ENCODE measurements at places on chromosomes 6 and 20.
A peak's percentile ranks its signal among the peaks of the same experiment; 100 is the strongest.

DNA sequence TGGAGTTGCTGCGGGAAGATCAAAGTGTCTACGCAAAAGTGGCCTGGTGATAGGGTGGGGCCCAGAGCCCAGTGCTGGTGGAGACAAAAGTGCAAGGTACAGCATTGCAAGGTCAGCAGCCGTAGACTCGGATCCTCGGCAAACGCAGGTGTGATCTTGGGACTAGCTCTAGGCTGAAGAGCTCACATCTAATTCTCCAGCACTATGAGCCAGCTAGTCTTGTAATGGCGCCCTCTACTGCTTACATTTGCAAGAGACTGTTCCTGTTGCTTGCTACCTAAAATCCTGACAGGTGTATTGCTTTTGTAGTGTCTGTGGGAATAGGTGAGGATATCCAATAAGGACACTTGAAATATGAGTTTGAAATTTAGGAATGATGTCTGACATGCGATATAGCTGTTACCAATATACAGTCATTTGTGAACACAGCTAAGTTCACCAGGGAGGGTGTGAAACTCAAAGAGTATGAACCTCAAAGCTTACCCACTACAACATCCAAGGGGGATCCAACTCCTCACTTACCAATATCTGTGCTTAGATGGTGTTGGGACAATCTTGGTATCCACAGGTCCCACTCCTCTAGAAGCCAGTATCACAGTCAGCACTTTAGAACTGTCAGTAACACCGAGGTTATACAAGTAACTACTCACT, 58.4 kb downstream of the PDE7B start:
- peak; percentile 40 for DNase-seq

DNA sequence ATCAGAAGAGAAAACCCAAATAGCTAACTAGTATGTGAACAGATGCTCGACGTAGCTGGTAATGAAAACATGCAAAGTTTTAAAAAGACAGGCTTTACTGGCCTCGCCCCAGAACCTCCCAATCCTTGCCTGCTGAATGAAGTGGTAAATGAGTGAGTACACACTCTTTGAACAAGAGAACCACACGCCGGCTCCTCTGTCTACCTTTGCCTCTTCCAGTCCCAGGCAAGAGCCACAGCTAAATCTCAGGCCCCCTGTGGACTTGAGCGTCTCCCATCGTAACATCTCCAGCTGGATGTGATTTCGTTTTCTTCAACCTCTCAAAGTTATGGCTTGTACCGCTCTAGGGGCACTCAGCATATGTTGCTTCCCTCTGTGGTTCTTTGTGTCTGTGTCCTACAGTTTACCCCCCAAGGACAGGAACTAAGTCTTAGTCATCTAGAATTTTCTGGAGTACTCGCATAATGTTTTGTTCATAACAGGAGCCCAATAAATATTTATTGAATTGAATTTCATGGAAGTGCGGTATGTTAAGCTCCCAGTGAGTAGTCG, 153.2 kb upstream of the TAB2 start:
- DNase-seq: no peak

DNA sequence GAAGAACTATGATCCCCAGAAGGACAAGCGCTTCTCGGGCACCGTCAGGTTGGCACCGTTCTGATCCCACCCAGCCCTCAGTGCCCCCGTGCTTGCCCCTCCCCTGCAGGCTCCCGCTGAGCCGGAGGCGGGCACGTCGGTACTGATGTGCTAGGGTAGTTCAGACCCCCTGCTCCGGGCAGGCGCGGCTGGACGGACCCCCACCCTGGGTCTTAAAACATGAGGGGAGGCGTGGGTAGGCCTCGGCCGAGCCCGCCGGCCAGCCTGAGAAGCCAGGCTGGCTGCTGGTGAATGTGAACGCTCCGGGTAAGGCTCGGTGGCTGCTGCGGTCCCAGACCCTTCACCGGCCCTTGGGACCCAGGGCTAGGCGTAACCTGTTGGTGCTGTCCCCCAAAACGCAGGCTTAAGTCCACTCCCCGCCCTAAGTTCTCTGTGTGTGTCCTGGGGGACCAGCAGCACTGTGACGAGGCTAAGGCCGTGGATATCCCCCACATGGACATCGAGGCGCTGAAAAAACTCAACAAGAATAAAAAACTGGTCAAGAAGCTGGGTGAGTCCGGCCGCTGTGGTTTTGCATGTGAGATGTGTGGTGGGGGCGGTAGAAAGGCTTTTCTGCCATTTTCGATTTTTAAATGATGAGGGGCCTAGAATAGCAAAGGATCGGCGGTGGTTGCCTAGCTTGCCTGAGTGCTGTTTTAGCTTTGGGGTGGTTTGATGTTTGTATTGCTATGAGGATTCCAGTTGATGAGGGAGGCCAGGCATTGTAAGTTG, 964 bp downstream of the RPL10A start:
- no peak for DNase-seq

GRCh38 chr6:16871047-16871446, 109.8 kb upstream of the ATXN1 start:
- DNase-seq: no peak

DNA sequence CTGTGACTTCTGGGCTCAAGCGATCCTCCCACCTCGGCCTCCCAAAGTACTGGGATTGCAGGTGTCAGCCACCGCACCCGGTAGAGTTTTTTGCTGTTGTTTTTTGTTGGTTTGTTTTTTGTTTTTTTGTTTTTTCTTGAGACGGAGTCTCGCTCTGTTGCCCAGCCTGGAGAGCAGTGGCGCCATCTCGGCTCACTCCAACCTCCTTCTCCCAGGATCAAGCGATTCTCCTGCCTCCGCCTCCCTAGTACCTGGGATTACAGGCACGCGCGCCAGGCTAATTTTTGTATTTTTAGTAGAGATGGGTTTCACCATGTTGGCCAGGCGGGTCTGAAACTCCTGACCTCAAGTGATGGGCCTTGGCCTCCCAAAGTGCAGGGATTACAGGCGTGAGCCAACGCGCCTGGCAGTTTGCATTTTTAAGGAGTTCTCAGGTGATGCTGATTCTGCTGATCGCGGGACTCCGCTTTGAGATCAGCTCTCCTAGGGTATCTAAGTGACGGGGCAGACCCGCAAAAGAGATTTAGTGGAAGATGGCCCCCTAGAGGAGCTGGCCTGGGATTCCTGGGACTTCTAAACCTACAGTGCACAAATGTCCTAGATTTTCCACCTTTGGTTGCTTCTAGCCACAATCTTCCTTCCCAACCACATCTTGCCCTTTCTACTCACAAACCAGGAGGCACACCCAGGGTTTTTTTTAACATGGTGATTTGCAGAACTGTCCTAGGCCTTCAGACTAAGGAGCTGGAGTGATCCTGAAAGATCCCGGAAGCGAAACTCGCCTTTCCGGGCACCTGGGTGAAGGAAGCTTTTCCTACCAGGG, 45.2 kb downstream of the DPPA5 start:
- DNase-seq: no peak

DNA sequence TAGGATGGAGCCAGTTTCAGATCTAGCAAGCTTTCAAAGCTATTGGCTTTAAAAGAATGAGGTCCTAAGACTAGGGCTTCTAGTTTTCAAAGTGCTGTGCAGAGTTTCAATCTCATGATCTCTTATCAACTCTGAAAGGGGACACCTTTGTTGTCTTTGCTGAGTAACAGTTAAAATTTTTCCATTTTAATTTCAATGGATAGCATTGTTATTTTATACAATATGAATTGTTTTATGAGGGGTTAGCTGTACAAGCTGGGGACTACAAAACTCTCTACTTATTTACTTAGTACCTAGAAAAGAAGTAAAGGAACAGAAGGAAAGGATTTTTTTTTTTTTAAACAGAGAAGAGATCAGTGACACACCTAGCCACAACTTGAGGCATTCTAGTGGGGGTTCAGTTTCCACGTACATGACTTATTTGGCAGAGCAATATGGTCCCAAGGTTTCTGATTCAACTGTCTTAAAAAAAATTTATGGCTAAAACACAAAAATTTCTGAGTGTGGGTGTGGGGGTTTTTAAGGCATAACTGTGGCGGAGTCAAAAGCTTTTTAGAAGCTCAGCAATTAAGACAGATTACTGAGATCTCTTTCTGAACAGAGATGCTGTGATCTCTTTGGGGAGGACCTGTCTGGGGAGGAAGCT, 46.1 kb upstream of the JAG1 start:
- no peak for DNase-seq

GRCh38 chr6:53344969-53345368, 3.8 kb downstream of the ELOVL5 start:
- no peak for DNase-seq

GRCh38 chr20:43949741-43950618, 35.3 kb downstream of the TOX2 start:
- DNase-seq: peak; percentile 51

- DNase-seq: no peak
Measured at GRCh38 chr6:55957961-55958422, 82.6 kb upstream of the BMP5 start.

DNA sequence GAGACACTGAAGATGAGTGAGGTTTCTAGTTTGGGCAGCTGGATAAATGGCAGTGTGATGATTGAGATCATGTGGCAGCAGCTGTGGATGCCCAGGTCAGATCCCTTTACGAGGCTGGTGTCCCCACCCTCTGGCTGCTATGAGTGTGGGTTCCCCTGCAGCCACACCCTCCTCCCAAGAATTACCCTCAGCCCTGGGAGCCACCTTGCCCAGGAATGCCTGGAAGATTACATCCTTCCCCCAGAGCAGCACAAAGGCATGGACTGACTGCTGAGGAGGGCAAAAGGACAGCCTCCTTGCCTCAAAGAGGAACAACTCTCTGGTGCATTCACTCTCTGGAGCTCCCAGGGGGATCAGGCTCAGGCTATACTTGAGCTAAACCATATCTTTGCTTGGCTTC, 15.0 kb upstream of the PKHD1 start:
- no peak for DNase-seq

GRCh38 chr20:47566269-47566668, 64.6 kb downstream of the NCOA3 start:
- no peak for DNase-seq

- no peak for DNase-seq
Measured at GRCh38 chr6:50649086-50649485, 64.2 kb upstream of the TFAP2D start.

DNA sequence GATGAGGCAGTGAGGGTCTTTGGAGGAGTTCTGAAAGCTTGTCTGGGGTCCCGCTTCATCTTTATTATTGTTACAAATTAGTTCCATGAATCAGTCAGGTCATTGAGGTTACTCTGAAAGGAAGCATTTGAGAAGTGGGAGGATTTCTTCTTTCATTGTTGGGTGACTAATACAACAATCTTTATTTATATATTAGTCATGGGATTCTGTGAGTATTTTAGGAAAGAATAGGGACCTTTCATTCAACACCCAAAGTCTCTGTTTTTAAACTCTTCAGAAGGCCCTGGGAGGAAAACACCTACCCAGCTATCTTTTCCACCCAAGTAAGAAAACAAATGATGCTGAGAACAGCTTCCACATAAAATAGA, 98.3 kb downstream of the SOD2 start:
- no peak for DNase-seq

- no peak for DNase-seq
Measured at GRCh38 chr6:84731901-84732300, 32.5 kb downstream of the TBX18 start.

DNA sequence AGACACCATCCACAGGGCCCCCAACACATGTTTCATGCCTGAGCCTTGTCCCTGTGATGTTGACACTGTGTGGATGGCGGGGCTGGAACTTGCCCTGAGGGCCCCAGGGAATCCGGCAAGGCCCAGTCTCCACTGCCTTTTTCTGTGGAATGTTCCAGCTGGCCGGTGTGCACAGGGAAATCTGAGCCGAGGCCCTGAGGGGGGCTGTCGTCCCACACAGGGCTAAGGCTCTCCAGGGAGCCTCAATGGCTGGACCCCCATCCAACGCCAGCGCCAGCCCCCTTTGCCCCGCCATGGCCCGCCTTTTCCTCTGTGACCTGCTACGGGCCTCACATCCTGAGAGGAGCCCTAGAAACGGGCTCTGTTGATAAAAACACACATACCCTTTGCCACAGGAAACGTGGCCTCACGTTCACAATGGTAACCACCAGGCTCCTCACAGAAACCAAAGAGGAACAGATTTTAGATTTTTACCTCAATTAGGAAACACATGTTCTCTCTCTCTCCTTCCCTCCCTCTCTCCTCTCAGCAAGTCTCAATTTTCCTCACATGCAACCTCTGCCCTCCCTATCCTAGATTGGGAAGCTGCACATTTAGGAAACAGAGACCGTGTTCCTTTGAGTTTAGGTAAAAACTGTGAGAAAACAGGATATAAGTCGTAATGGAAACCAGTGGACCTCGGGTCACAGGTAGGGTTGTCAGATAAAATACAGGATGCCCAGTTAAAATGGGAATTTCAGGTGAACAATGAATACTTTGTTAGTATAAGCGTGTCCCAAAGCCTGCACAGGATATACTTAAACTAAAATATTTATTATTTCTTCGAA, 13.7 kb upstream of the ZNF831 start:
- peak; percentile 47 for DNase-seq

DNA sequence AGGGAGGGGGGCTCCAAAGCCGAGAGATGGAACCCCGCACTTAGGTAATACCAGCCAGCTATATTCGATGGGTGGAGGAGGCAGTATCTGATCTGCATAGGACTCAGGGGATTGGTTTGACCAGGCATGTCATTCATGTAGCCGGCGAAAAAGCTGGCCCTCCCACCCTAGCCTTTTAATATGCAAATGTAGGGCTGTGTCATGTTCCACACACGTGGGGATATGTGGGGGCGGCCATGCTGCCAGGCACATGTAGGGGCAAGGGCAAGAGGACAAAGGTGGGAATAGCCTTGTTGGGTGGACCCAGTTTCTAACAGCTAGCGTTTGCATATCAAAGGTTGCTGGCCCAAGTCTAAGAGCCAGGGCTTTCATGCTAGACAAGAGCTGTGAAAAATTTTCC, 39.1 kb upstream of the DDR1 start:
- DNase-seq: no peak

- no peak for DNase-seq
Measured at GRCh38 chr20:62505337-62506045, 29.7 kb upstream of the GATA5 start.

- no peak for DNase-seq
Measured at GRCh38 chr6:130407032-130407431, 41.2 kb downstream of the TMEM200A start.

- DNase-seq: no peak
Measured at GRCh38 chr6:166005401-166005943, 162.2 kb downstream of the TBXT start.

GRCh38 chr6:115404446-115404845, 656.2 kb downstream of the FRK start:
- DNase-seq: no peak

DNA sequence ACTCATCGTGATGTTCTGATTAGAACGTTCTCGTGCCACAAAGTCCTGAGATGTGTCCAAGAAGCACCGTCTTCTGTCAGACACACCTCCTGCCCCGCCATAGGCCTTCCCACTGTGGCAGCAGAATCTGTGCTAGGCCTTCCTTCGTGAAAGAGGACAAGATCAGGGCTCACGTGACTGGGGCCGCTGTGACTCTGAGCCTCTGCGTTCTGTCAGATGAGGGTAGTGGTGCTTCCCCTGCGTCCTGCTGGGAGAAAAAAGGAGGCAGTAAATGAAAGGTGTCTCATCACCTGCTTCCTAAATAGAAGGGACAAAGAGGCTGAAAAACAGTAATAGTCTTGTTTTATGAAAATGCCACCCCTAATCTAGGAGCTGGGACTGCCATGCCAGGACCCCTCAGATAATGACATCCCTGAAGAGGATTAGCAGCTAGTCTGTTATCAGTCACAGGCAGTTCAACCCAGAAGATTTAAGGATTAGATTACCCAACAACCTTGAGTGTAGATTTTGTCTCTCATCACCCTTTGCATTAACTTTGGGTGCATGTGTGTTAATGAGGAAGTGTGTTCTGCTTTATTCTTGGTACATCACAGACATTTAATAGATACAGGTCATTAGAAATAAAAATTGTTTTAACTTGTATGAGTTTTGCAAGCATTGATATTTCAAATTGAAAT, 4.1 kb downstream of the DNAJC5 start:
- no peak for DNase-seq

GRCh38 chr20:3748073-3748472, 15.6 kb downstream of the HSPA12B start:
- no peak for DNase-seq

All from activated T-cell treated with anti-CD3 and anti-CD28 coated beads for 24 hours (primary cell).